GM13977 (cell line): ENCODE measurements at places on chromosomes 3 and 15.

DNA sequence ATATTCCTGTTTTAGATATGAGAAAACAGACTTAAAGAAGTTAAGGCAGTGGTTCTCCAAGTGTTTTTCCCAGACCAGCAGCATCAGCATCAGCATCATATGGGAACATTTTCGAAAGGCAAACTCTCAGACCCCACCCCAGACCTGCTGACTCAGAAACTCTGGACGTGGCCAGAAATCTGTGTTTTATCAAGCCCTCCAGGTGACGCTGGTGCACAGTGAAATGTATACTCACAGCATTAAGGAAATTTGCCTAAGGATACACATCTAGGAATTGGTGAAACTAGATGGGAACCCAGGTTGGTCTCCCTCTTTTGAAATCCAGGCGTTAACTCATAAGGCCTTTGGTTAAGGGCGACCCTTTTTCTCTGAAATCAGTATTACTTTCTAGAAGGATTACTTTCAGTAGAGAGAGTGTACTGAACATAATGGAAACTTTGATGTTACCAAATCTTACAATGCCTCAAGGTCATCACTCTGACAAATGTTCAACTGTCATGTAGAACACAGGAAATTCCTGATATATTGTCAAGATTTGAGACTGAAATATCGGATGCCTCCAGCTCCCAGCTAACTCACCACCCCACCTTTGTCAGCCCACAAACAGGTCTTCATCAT is 910.2 kb downstream of the ROBO1 start:
- no peak for DNase-seq

- DNase-seq: no peak
Measured at GRCh38 chr3:187370051-187370450, 1.9 kb downstream of the RTP4 start.

DNA sequence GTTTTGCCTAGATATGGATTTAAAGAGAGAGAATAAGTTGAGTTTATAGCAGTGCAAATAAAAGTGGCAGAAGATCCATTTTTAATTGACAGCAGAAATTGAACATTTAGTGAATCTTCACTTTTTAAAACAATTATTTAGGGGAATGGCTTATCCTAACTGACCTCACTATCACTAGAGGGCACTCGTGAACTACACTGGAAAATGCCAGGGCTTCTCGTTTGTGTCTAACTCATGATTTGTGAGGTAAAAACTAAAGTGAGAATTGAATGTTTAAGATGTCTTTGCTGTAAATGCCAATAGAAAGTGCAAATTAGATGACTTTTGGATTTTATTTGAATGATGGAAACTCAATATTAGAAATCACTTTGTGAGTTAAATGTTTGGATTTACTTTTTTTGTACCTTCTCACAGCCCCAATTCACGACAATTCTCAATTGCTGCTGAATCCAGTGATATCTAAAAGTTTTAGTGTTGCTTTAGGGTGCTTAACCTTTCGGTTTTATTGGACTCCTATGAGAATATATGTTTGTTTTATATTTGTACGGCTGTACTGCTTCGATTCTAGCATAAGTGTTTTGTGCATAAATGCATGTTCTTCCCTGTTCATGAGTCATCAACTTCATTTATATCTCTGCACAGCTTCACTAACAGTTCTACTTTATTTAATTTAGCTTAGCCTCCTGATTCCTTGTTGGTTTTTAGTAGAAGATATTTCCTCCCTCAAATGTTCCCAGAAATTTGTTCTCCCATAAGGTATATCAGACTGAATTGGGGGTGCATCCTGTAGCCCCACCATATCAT is 462.1 kb downstream of the MFSD1 start:
- DNase-seq: peak; percentile 27

DNA sequence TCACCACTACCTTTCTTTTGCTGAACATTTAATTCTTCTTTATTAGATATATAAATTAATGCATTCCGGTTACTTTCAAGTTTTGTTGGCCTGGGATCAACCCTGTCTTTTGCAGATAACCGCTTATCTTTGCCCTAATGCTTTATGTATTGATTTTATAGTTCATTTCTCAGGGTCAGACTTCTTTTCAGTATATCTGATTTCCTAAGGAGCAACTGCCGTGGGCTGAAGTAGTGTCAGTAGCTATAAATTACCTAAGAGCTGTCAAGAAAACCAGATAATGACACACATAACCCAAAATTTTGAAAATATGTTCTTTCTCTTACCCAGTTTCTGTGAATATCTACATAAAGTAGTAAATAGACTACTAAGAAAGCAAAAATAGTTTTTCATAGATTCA is 38.0 kb downstream of the COL6A5 start:
- no peak for DNase-seq

DNA sequence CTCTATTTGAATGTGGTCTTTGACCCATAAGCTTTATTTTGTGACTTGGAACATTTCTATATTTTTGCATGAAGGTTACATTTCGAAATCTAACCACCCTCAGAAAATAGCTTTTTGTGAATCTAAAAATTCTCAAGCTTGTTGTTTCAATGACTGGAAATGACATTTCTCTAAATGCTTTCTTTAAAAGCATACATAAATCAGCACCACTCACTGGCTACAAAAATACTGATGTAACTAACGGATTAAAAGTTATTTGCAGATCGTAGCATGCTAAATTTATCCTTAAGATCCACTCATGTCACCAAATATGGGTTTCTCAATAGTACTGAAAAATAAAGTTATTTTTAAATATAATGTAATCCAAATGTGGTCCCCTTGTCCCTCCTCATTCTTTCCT is 55.2 kb upstream of the ACAN start:
- DNase-seq: no peak

- no peak for DNase-seq
Measured at GRCh38 chr3:186097663-186098451, 11.0 kb downstream of the ETV5 start.

- DNase-seq: no peak
Measured at GRCh38 chr3:114554731-114555130, 260.9 kb downstream of the TIGIT start.

DNA sequence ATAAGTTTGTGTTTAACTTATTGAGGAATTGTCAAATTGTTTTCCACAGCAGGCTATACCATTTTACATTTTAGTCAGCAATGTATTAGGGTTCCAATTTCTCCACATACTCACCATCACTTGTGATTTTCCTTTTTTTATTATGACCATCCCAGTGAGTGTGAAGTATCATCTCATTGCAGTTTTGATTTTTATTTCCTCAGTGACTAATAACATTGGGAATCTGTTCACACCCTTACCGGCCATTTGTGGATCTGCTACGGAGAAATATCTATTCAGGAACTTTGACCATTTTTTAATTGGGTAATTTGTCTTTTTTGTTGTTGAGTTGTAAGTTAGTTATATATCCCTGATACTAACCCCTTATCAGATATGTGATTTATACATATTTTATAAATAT is 54.8 kb upstream of the LMCD1 start:
- DNase-seq: no peak

- DNase-seq: no peak
Measured at GRCh38 chr3:64094713-64095079, 71.4 kb upstream of the PSMD6 start.

DNA sequence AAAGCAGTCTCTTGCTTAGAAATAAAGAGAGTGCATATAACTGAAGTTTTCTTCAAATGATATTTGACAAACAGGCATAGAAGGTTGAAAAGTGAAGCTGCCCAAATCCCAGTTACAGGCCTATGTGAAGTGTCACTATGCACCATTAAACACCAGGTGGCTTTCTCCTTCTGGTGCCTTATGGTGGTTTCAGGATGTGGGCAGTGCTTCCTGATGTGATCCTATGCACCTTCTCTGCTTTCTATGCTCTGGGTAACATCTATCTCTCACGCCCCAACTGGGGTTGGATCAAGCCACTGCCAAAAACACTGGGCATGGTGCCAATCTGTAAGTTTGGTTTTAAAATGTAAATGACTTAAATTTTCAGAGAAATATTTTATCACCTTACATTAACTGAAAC is 744.7 kb downstream of the TUSC7 start:
- no peak for DNase-seq

GRCh38 chr15:100241572-100242482 is 99.9 kb downstream of the ADAMTS17 start:
- DNase-seq: no peak

GRCh38 chr3:4826237-4827100 is 152.8 kb upstream of the BHLHE40 start:
- DNase-seq: peak; percentile 36

DNA sequence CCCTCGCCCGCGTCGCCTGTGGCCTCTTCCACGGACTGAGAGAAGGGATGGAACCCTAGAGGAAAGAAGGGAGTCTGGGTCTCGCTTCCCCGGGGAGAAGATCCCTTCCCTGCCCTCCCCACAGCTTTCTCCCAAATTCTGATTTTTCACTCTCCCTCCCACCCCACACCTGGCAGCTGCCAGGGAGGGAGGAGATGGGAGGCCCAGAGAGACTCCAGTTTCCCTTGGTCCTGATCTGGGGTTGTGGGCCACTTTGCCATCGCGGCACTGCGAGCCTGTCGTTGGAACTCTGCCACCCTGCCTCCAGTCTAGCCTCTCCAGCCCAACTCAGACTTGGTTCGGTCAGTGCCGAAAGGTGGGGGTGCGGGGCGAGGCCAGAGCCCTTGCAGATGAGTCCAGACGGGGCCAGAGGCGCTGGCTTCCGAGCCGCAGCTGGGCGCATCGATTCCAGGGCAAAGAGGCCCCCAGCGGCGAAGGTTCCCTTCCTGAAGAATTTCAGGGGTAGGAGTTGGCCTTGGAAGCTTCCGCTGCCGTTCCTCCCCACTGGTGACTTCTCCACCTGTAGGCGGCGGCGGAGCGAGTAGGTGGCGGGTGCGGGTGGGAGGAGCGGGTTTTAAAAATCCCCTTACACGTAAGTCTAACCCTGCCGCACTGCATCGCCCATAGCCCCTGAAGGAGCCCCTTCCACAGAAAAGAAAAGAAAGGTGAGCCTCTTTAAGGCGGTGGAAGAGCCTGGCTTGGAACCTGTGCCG is 5.2 kb downstream of the WNT5A start:
- DNase-seq: no peak

DNA sequence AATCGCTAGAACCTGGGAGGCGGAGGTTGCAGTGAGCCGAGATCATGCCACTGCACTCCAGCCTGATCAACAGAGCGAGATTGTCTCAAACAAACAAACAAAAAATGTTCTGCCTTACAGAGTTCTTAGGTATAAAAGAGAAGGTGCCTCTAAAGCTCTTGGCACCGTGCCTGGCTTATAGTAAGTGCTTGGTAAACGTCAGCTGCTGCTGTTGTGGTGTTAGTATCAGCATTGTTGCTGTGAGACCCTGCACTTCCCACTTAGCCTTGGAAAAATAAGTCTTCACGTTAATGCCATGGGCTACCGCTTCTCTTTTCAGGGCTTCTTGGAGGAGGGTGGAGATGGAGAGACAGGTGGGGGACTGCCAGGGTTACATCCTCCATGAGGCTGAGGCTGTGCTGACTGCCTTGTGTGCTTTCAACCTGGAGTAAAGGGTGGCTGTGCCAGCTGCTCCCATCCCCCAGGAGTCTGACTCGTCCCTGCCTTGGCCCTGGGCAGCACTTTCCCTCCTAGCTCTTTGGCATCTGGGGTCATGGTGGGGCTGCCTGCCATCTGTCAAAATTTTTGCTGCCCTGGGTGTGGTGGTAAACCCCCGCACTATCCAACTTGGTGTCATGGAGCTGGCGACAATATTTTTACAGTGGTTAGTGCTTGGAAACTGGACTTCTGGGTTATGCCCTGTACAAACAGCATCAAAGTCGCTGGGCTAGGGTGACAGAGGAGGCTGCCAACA is 17.8 kb downstream of the FLNB start:
- DNase-seq: no peak

DNA sequence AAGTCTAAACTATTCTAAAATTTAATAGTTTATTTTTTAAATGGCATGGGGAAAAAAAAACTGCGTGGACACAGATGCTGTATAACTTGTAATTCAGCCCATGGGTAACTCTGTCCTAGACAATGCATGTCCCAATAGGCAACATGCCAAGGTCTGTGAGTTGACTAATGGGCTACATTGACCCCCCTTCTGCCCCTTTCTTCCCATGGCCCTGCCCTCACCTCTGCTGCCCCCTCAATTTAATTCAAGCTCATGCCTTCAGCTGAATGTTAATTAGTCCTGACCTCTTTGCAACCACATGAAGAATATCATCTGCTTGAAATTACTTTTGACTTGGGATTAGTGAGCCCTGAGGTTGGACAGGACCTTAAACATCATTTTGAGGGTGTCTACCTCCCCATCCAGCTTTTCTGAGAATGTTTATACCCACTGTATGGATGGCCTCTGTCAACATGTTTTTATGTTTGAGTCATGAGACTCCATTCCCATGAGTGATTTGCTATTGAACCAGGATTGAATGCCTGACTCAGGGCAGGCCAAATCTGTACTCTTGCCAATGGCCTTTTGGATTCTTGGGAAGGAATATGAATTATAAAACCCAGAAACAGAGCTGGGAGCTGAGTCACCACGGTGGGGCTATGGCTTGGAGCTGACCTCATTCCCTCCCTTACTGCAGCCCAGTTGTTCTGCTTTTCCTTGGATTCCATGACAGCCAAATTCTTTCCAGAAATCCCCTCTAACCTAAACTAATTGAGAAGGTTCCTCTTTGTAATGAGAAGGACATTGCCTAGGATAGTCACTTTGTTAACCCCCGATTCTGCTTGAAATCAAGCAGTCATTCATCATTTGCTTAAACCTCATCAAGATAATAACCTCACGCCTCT is 33.5 kb upstream of the PDE8A start:
- DNase-seq: no peak

GRCh38 chr15:62417439-62417838 is 252.4 kb upstream of the C2CD4B start:
- DNase-seq: no peak

DNA sequence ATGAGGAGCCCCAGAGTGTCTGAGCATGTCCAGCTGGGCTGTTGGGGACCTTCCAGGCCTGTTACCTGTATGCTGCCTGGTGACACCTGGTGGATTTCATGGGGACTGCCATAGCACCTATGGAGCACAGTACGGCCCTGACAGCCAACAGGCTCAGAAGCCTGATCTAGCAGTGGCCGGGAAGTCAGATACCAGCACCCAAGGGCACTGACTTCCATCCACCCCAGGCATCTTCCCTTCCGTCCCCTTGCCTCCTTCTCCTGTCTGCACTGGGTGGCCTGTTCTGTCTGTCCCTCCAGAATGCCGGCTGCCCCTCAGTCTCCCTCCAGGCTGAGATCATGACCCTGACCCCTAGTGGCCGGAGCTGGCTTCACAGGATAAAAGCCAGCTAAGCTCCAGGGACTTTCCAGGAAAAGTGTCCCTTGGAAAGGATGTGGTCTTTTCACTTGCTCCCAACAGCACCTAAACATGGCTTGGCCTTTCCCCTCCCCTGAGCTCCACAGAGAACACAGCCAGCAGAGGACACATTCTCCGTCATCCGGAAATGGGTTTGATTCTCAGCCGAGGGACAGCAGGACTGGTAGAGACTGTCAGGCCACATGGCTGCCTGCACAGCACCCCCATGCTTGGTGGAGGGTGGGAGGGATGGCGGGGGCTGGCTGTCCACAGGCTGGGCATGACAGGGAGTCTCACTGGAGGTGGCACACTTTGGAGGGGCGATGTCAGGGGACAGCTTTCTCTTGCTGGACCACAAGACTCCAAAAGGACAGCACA is 9.5 kb downstream of the RPS17 start:
- peak; percentile 71 for DNase-seq

DNA sequence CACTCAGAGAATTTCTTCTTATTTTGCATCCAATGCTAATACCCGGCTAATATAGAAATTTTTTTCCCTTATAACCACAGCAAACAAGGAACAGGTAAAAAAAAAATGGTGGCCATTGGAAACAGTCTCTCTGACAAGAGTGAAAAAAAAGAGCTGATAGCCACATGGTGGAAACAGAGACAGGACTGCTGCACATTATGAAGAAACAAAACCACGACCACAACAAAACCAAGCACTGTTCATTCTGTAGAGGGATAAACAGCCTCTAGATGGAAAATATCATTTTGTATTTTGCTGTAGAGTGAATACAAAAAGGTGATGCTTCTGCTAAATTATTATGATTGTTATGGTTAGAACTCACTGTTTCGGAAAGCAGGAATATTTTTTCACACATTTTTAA is 686.2 kb downstream of the NLGN1 start:
- no peak for DNase-seq
